ENCODE measurements at places on chromosomes 12 and 14. TPM values are rescaled to one million over a fixed set of nuclear protein-coding genes. Genes with fewer than 3 reads are reported as not detected.

DNA sequence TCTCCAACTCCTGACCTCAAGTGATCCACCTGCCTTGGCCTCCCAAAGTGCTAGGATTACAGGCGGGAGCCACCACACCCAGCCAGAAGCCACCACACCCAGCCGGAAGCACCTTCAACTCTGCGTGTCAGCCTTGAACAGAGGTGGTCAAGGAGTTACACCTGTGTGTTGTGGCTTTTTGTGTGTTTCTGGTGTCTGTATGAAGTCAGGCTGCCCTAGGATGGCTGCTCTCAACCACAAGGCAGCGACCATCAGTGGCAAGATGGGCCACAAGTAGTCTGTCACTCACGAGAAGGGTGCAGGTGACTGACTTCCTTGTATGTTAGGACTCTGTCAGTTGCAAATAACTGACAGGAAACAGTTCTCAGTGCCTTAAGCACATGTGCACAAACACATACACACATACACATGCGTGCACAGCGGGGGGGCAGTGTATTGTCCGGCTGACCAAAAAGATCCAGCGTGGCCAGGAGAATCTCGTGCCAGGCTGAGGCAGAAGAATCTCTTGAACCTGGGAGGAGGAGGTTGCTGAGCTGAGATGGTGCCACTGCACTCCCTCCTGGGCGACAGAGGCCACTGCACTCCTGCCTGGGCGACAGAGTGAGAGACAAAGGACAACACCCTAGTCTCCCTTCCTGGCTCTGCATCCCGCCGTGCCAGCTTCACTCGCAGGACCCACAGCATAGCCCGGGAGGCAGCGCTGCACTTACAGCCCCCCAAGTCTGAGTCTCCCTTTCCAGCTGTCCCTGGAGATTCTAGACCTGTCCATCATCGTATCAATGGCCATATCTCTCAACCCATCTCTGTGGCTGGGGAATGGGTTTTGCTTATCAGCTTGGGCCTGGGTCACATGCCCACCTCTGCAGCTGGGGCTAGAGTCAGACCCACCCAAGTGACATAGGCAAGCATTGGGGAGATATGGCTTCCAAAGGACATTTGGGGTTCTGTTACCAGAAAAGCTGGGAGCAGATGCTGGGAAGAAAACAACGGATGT lies 13.7 kb downstream of the P2RX4 start:
- peak; percentile 34 for DNase-seq

GRCh38 chr12:82968631-82969367 lies 282.1 kb downstream of the TMTC2 start:
- no peak for DNase-seq

DNA sequence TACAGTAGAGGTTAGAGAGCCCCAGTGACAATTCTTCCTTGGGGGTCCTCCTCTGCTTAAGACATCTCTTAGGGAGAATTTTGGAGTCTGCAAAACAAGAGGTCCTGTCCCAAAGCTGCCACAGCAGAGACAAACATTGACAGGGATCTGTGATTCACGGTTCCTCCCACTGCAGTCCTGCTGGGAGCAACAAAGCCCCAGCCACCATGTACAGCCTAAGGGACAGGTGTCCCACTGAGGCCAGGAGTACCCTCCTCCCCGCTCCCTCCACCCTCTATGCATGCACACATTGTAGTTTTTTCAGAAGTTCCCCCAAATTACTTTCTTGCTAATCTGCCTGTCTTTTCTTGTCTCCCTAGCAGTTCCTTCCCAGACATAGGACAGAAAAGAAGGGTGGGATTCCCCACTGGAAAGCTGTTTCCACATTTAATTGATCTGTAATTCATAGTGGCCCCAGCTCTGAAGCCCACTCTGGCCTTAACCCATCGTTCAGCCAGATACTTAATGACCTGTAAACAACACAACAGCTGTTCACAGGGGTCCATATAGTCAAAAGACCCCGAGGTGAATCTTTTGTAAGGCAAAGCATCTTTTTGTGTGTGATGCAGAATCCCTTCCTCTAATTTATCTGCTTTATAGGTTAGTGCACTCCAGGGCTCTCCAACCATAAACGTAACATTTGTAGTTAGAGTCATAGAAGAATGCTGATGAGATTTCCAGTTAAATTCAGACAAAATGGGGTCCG lies 13.9 kb upstream of the PRICKLE1 start:
- DNase-seq = no peak

DNA sequence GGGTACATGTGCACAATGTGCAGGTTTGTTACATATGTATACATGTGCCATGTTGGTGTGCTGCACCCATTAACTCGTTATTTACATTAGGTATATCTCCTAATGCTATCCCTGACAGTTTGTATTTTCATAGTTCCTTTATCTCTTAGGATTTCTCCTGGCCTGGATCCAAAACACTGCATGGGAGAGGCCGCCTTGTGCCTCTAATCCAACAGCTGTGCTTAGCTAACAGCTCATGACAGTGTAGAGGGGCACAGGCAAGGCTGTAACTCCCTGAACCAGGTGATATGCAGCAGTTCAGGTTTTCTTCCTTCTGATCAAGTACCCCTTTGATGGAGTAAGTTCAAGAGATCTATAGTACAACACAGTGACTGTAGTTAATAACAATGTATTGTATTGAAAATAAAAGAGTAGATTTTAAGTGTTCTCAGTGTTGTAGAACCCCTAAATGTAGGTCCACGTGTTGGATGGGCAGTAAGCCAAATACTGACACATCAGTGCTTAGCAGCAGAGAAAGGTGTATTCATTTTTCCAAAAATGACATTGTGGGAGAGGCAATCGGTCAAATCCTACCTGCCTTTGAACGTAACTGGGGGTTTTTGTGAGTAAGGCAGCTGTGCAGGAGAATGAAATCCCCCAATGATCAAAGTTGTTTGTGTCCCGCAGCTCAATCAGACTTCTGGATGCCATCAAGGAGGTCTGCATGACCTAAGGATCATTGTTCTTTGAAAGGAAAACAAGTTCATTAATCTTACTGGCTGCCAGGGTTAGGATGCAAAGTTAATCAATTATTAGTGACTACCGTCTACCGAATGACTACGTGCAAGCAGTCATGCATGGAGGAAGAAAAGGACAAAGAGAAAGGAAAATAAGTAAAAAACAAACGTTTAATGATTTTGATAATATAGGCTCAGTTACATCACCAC lies 89.3 kb upstream of the FGD4 start:
- DNase-seq = peak; percentile 45

DNA sequence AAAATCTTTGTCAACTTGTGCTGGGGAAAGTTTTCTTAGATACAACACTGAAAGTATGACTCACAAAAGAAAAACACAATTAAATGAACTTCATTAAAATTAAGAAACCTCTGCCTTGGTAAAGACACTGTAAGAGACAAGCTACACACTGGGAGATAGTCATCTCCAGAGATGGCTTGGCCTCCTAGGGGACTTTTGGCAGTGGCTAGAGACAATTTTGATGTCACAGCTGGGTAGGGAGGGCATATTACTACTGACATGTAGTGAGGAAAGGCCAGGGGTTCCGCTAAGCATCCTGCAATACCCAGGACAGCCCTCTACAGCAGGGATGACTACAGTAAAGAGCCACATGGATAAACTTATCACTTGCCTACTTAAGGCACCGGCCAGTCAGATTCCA lies 8.7 kb upstream of the RNASE4 start:
- DNase-seq = no peak

DNA sequence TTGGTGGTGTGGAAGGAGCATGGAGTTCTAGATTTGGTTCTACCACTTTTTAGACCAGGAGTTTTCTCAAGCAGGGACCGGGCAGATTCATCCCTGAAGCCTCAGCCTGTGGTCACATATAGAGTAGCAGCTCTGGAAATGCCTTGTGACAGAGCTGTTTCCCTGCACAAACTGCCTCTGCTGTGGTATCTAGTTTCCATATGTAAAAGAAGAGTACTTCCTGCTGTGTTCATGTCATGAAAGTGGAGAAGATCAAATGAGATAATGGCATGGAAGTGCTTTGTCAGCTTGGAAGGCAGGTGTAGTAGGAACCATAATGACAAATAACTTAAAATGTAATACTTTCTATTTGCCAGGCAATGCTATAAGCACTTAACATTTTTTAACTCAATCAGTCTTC lies 26.1 kb downstream of the OTUB2 start:
- DNase-seq = no peak

GRCh38 chr14:100019156-100019744 lies 46.0 kb upstream of the EVL start:
- DNase-seq = no peak

- no peak for DNase-seq
These were observed 1192.8 kb downstream of the FLRT2 start for GRCh38 chr14:86722612-86723253.

- DNase-seq = no peak
These were observed 357.4 kb upstream of the PRICKLE1 start for GRCh38 chr12:42946871-42947381.

DNA sequence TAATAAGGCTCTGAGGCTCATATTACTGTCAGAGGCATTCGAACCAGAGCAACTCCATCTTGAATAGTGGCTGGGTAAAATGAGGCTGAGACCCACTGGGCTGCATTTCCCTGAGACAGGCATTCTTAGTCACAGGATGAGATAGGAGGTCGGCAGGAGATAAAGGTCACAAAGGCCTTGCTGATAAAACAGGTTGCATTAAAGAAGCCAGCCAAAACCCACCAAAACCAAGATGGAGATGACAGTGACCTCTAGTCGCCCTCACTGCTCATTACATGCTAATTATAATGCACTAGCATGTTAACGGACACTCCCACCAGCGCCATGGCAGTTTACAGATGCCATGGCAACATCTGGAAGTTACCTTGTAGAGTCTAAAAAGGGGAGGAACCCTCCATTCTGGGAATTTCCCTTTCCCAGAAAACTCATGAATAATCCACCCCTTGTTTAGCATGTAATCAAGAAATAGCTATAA lies 18.1 kb upstream of the PRICKLE1 start:
- no peak for DNase-seq

DNA sequence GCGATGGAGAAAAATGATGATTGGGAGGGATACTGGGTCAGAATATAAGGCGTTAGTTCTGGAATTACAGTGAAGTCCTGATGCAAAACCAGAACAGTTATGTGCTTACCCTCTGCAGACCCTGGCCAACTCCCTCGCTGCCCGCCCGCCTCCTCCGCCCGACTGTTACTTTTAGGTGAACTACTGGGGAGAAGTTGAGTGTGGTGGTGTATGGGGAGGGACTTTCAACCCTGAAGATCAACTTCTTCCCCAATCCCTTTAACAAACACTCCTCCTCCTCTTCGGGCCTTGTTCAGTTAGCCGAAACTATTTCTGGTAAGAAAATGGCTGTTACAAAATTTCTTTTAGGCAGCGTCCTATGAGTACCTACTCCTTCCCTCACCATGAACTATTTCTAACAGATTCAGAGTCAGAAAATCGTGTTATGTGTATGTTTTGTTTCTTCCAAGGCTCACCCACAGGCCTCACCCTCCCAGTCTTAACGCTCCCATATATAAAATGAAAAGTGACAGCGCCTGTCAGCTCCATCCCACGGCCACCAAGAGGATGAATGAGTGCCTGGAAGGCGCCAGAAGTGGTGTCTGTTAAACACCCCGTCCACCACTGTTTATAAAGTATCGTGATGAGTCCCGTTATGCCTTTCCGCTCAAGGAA lies 1.3 kb downstream of the FBXO33 start:
- no peak for DNase-seq

GRCh38 chr14:72478471-72478893 lies 415.4 kb downstream of the DPF3 start:
- no peak for DNase-seq

GRCh38 chr14:49594347-49595091 lies 4.2 kb upstream of the LRR1 start:
- peak; percentile 74 for DNase-seq

DNA sequence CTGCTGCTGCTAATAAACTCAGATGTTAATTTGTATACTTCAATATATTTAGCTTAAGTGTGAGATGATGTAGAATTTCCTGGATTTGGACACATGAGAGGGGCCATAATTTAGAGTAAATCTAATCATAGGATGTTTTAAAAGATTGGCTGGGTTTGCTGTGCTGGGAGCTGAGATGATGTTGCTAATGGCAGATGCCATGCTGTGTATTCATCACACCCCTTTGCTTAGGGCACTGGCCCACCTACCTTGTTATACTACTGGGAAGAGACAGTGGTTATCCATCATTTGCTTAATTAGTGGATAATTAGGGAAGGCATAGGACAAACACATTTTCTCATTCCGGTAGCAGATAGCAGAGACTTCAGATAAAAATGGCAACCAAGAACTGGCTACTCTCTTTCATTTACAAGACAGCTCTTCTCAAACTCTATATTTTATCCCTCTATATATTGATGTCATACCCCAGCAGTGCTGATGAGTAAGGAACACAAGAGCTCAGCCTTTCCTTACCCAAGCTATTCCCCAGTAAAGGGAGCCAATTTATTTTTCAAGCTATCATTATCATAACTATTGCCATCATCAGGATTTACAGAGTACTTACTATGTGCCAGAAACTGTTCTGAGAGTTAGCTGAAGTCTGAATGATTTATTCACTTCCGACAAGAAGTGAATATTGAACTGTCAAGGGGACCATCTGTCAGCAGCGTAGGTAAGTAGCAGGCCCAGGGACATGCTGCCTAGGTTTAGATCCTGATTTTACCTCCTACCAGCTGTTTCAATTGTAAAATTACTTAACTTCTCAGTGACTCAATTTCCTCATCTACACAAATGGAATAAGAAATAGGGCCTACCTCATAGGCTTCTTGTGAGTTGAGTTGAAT lies 204.6 kb upstream of the FLRT2 start:
- DNase-seq = no peak

DNA sequence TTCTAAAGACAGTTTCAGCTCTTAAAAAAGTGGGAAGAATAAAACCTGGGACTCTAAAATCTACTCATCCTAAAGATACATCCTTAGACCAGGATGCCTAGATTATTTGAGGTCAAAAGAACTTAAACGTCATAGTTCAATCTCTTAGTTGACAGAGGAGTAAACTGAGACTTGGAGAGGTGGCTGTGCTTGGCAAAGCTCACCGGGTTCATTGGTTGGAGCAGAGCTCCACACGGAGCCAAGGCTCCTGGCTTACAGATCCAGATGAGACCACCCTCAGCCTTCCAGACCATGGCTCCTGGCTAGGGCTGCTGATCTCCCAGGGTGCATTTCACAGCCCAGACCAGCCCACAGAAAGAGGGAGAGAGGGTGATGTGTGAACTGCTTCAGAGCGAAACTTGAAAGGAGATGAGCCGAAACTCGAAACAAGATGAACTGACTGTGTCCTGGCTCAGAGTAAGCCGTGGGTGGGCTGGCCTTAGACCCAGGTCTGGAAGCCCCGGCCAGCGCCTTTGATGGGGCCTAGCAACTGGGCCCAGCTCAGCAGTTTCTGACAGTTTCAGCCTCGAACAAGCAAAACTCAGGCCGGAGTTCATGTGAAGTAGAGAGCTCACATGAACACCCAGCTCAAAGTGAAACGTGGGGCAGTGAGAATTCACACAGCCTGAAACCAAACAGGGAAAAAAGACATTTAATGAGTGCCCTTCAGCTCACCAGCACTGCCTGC lies 1044.8 kb downstream of the BCL11B start:
- DNase-seq = no peak

INHBE gene
- total RNA-seq = not detected

CLEC2A gene
- not detected for total RNA-seq

ARHGAP9 gene
- not detected for total RNA-seq

IL23A gene
- 0.34 TPM for total RNA-seq

PRICKLE1 gene
- 11.6 TPM for total RNA-seq

RNASE3 gene
- not detected for total RNA-seq

SLC5A8 gene
- not detected for total RNA-seq

Data from dermis blood vessel endothelial cell (primary cell).